ENCODE measurements at places on chromosomes 7 and 10.

DNA sequence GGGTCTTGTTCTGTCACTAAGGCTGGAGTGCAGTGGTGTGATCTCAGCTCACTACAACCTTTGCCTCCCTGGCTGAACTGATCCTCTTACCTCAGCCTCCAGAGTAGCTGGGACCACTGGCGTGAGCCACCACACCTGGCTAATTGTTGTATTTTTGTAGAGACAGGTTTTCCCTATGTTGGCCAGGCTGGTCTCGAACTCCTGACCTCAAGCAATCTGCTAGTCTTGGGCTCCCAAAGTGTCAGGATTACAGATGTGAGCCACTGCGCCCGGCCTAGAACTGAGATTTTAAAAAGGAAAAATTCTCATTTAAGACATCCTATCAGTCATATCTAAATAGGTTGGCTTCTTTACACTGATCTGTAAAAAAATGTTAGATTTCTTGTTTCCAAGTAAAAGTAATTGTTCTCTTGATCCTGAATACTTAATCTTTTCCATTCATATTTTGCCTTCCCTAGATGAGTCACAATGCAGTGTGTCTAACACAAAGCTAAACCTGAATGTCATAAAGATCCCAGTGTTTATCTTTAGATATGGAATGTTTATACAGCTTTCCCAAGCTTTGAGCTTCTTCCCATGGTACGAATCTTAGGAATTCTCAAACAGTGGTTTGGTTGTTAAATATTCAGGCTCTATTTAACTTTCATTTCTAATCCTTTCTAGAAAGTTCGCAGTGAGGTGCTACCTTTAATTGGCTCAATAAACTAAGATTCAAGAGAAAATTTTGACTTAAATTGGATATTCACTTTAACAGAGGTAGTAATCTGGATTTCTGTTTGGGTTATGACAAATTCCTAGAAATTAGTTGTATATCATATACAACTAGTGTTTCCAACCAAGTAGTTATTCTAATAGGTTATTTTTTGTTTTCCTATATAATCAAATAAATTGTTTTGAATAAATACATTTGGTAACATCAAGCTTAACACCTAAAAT is 12.1 kb upstream of the LAMB1 start:
- DNase-seq: no peak

DNA sequence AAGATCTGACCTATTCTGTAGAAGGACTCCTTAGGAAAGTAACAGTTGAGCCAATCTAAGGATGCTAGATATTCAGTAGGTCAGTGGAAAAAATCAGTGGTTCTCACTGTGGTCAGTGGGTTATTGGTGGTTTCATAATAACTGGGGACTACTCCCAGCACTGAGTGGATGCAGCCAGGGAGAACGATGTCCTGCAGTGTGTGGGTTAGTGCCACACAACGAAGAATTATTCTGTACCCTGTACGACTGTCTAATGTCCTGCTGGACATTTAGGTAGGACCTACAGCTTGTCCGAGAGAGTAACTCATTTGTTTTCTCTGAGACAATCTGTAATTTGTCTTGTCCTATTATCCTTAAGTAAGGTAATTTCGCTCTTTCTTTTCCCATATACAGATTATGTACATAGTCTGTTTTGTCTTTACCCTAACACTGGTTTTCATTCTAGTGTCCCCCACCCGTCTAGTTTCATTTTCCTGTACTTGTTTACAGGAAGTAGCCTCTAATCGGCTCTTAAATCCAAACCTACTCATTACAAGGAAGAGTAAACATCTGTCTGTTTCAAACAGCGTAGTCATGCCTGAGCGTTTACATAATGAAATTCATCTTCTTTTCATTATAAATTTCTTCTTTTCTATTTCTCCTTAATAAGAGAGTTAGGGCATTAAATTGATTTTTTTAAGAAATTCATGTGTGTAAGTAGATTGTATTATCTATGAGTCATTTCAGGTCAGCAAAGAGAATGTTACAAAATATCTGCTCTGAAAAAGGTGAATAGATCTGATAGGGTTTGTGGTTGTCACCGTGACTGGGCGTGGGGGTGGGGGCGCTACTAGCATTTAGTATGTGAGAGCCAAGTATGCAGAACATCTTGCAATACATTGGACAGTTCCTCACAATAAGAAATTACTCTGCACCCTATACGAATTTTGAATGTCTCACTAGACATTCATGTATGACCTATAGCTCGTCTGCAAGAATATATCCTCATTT is 8.3 kb upstream of the ZC3HAV1L start:
- DNase-seq: peak; percentile 83

GRCh38 chr7:151086802-151087244 is 548 bp downstream of the AGAP3 start:
- peak; percentile 59 for DNase-seq

DNA sequence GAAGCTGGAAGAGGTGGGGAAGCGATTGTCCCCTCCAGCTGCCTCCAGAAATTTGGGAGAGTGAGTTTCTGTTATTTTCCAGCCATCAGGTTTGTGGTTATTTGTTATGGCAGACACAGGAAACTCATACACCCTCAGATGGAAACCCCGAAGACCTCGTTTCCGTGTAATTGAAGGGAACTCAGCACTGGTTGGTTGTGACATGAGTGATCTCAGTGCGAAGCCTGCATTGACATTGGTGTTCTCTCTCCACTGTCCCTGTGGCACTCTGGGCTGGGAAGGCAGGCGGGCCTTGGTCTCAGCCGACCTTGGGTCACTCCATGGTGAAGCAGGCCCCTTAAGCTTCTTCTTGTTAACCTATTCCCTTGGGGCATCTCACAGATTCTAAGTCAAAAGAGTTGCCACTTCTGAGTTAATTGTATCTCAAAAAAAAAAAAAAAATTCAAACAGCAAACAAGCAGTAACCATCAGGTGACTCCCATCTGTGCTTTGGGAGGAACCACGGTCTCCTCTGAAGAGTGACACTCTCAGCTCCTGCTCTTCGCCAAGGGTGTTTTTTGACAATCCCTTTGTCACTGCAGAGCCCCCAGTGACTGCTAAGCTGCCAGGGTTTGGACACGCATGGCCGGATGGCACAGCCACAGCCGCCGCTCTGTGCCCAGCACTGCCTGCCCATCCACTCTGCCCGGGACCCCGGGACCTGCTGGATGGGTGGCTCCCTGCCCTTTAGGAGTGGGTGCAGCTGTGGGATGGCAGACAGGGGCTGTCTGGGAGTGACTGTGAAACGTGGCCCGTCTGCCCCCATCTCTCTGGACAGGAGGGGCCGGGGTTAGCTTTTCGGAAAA is 233.6 kb downstream of the PRPF18 start:
- peak; percentile 19 for DNase-seq

DNA sequence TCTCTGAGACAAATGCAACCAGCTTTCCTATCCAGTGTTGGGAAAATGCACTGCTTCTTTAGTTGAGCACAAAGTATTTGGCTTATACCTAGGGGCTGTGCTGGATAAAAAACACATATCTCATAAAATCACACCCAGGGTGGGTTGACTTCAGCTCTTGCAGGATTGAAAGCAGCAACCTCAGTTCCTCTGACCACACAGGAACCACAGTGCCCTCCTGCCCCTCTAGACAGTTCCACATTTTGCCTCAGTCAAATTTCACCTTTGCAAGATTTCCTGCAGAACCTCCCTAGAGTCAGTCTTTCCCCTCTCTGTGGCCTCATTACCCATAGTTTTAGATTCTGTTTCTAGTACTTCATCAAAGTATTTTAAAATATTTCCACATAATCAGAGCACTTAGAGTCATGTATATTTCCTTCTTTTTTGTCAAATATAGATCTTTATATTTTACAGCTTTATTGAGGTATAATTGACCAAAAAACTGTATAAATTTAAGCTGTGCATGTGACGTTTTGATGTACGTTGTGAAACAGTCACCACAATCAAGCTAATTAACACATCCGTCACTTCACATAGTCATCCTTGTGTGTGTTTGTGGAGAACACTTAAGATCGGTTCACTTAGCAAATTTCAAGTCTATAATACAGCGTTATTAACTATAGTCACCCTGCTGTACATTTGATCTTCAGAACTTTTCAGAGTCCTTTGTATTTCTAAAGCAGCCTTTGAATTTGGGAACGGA is 37.0 kb upstream of the EGR2 start:
- peak; percentile 63 for DNase-seq

DNA sequence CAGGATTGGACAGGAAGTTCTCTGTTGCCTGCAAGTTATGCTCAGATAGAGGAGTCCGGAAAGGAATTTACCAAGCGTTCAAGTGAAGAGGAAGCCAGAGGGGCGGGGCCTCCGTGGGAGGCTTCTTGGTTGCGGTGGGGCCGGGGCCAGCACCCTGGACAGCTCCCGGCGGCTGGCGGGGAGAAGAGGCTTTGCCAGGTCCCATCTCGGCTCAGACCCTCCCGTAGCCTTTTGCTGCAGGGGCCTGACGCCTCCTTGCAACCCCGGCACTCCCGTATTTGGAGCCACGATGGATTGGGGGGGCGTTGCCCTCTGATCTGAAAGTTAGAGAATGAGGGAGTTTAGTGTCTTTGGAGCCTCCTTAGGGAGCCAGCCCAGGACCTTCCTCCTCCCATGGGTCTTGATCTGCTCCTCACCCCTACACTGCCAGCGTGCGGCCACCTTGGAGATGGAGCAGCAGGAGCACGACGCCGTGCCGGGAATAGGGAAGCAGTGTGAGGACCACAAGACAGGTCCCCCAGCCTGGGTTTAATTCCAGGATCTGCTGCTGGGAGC is 3.1 kb upstream of the SLC18A3 start:
- peak; percentile 76 for DNase-seq

DNA sequence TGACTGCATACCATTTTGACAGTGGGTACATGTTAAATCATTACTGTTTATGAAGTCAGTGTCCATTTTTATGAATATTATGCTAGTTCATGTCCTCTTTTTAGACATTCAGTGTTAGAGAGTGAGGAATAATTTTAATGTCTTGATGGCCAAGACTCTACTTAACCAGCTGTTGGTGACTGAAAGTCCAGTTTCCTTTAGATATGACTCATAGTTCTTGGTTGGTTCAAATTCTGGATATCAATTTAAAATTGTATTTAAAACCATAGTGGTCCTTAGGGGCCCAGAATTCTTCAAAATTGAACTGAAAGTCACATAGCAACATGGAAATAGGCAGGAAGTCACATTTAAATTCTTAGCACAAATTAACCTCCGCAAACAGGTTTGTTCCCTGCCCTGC is 196.5 kb upstream of the PRPS1L1 start:
- no peak for DNase-seq

DNA sequence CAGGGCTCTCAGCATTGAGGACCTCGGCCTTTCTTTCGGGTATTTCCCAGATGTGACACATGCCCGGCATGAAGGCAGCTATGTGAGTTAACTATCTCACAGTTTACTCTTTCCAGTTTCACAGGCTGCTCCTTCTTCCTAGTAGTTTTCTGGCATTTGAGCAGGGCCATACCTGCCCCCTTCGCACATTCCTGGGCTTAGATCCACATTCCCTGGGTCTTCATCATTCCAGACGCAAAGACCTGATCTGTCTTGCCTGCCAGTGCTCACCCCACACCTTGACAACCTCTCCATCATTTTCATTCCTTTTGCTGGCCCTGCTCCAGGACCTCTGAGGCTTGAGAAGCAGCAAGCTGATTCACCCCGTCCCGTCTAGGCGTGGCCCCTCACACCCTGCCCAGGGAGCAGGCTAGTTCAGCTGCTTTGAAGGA is 227.5 kb downstream of the WDR11 start:
- no peak for DNase-seq

- no peak for DNase-seq
These were observed 54.0 kb downstream of the SHOC2 start for GRCh38 chr10:110973400-110973799.

DNA sequence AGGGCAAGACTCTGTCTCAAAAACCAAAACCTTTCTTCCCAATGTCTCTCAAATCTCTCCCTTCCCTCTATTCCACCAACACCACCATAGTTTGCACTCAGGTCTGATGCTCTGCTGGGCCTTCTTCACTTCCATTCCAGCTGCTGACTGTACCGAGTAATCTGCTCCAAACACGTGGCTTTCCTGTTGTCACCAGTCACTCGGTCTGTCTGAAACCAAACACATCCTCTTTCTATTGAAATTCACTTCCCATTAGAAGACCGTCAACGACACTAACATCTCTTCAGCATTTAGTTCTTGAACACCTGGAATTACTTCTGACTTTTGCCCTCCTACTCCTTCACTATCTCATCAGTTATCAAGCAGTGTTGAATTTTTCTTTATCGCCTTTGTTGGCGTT is 4.7 kb upstream of the NRF1 start:
- DNase-seq: no peak

- DNase-seq: peak; percentile 28
These were observed 5.6 kb upstream of the CYP3A4 start for GRCh38 chr7:99789441-99790070.

DNA sequence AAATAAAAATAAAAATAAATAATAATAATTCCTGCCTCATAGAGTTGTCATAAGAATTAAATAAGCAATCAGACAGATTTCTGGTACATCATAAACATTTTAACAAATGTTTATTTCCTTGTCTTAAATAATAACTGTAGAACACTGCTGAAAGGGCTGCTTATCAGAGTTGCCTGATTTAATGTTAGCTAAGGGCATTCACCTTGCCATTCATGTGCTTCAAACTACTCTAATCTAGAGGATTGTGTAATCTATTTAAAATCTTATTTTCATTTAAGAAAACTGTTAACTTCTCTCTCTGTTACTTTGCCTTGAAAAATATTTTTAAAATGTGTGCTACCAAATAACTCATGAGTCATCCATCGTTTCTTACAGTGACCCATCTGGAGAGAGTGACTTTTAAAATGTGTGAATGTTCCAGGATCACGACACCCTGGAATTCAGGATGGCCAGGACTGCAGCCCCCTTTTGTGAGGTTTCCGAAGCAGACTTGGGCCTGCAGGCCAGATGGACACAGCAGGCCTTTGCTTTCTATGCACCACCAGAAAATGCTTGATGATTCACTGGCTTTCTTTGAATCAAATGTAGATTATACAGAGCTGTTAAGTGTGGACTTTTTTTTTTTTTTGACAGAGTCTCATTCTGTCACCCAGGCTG is 109.1 kb upstream of the TNS3 start:
- no peak for DNase-seq

DNA sequence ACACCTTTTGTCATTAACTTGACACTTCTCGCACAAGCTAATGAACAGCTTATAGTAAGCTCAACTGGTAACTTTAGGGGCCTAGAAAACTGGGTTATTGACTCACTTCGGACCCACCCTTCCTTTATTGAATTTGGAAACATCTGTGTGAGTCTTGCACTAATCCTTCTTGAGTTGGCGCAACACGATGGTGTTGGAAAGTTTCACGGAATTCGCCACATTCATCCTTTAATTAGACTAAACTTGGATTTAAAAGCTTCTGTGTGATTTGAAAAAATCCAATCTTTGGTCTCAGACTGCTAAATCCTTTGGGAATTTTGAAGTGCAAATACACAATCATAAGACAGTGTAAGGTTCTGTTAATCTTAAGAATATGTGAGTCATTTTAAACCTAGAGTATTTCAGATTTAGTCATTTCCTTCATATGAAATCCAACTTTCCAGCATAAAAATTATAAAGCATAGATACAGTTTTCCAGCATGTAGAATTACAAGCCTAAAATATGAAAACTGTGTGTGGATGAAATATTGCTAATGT is 15.1 kb downstream of the FZD8 start:
- DNase-seq: no peak

Measured in activated T-cell treated with anti-CD3 and anti-CD28 coated beads, Interleukin-2, amount 50 U/mL, for 48 hours (primary cell).